ENCODE measurements at places on chromosomes 5 and 9.

DNA sequence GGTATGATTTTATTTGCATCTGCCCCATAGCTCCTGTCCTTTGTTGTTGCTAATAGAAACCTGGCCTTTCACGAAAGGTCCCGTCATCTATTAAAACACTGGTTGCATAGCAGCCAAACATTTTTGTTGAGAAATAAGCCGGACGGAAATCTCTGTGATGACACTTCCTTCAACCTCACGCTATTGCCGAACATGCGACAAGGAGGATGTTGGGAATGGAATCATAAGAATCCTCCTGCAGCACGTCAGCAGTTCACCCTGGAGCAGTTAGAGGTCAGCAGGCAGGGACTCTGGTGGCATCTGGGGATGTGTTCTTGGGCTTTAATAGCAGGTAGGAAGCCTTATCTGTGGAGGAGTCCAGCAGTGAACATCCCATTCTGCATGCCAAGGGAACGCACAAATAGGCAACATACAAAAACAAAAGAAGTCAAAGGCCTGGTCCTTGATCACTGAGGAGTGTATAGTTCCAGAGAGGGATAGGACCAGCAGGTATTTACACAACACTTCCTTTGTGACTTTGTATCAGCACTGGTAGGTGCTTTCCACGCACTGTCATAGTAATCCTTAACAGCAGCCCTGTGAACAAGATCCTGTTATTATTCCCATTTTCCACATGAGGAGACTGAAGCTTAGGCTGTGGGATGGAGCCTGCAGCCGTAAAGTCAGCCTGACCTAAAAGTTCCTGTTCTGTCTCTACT is 33.4 kb downstream of the ARHGAP26 start:
- DNase-seq: no peak

- no peak for DNase-seq
These were observed 10.3 kb upstream of the ANKHD1 start for GRCh38 chr5:140391312-140391711.

- DNase-seq: no peak
These were observed 490.2 kb downstream of the TLE4 start for GRCh38 chr9:80061940-80062339.

DNA sequence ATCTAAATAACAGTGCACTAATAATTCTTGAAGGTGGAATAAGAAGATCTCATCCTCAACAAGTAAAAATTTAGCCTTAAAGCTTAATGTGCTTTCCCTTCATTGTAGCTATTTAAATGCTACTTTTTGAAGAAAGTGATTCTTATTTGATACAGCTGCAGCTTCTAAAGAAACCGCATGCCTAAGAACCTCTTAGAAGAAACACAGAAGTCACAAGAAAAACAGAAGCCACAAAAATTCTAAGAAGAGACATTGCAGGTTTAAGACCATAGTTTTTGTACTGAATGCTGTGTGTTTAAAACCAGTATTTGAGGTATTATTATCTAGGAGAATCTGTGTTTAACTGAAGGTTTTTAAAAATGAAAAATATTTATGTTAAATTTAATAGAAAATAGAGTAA is 68.3 kb downstream of the PPIP5K2 start:
- no peak for DNase-seq

DNA sequence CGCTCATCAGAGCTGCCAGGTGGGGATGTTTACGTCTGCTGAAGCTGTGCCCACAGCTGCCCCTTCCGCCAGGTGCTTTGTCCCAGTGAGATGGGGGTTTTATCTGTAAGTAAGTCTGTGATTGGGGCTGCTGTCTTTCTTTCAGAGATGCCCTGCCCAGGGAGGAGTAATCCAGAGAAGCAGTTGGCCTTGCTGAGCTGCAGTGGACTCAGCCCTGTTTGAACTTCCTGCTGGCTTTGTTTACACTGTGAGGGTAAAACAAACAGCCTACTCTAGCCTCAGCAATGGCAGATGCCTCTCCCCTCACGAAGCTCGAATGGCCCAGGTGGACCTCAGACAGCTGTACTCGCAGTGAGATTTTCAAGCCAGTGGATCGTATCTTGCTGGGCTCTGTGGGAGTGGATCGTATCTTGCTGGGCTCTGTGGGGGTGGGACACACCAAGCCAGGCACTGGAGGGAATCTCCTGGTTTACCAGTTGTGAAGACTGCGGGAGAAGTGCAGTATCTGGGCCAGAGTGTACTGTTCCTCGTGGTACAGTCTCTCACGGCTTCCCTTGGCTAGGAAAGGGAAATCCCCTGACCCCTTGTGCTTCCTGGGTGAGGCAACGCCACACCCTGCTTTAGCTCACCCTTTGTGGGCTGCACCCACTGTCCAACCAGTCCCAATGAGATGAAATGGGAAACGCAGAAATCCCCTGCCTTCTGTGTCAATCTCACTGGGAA is 530.1 kb upstream of the DMAC1 start:
- no peak for DNase-seq

GRCh38 chr9:128082151-128082550 is 14.1 kb downstream of the SLC25A25 start:
- no peak for DNase-seq

- DNase-seq: no peak
These were observed 27.1 kb upstream of the N4BP3 start for GRCh38 chr5:178086266-178086665.

DNA sequence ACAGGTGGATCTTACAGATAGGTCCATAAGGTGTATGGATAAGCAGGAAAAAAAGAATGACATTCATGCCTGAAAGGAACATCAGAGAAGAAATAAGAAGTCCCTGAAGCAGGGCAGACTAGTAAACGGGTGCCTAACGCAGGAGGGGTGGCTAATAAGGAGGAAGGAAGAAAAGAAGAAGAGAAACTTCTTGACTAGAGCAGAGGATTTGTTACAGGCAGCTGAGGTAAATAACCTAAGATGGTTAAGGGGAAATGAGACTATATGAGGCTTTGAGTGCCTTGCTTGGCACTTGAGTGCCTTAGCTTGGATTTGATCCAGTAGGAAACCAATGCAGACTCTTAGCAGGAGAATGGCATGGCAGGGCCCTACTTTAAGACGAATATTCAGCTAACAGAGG is 313.5 kb upstream of the PDE4D start:
- no peak for DNase-seq

- no peak for DNase-seq
These were observed 364.9 kb upstream of the CTNND2 start for GRCh38 chr5:12269164-12269563.

- no peak for DNase-seq
These were observed 96.0 kb upstream of the RUFY1 start for GRCh38 chr5:179454356-179454755.

GRCh38 chr5:1770443-1770802 is 29.2 kb downstream of the MRPL36 start:
- DNase-seq: no peak

- no peak for DNase-seq
These were observed 4.8 kb upstream of the KCNMB1 start for GRCh38 chr5:170393958-170394357.

DNA sequence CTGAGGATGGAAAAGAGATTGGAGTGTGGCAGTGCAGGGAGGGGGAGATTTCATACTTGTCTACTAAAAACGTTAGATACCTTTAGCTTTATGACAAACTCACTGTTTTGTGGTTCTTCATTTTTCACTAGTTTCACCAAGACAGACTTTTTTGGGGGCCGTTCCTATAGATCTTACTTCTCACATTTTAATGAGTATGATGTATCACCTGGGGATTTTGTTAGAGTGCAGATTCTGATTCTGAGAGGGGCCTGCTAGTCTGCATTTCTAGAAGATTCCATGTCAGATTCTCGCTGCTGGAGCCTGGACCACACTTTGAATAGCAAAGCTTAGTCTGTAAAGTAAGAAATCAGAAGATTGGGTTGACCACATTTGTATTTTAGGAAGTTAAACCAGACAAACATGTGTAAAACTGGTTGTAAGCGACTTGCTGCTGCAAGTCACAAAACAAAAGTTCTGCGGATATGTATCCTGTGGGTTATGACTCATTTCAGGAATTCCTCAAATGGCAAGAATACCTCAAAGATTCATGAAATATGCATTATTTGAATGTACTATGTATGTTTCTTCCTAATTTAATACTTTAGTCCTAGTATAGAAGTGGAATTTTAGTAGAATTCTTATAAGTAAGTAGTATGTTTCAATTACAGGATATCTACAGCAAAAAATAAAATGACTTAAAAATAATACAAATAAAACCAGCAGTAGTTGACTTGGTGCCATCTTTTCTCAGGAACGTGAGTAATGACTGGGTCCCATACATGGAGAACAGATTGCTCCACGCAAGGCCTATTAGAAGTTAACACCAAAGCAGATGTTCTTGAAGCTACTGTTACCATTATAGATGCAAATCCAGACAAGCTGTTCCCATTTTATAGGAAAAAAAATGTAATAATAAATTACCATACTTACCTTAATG is 27.8 kb downstream of the NFIL3 start:
- DNase-seq: no peak

DNA sequence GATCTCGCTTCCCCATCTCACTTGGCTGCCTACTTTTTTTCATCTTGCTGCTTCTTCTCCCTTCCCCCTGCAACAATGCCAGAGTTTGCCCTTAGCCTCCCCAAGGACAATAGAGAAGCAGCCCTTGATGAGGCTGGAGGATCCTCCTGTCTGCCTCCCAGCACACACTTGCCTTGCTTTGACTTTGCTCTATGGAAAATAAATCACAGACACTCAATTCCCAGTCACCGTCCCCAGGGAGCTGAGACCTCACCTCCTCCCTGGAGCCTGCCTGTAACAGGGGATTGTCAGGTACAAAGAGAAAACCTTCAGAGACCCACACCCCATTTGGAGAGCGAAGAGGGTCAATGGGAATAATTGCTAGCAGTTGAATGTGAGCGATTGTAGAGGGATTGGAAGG is 242.1 kb upstream of the ZNF462 start:
- DNase-seq: no peak

DNA sequence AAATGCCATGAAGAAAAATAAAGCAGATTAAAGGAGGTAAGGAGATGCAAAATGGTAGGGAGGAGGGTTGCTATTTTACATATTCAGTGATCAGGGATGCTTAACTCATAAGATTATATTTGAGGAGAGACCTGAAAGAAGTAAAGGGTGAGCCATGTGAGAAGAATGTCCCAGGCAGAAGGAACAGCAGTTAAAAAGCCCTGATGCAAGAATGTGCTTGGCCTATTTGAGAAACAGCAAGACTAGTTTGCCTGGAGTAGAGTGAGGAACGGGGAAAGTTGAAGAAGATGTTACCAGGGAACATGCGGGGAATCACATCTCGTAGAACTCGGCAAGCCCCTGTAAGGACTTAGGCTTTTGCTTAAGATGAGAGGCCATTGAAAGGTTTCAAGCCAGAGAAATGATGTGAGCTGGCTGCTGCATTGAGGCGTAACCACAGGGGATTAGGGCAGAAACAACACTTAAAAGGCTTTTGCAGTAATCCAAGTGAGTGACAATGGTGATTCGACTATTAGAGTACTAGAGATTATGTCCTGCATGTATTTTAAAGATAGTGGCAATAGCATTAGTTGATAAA is 198.7 kb downstream of the VPS13A start:
- no peak for DNase-seq

GRCh38 chr5:15222156-15222555 is 277.8 kb upstream of the FBXL7 start:
- DNase-seq: no peak

- no peak for DNase-seq
These were observed 23.4 kb downstream of the CORO2A start for GRCh38 chr9:98168941-98169488.

DNA sequence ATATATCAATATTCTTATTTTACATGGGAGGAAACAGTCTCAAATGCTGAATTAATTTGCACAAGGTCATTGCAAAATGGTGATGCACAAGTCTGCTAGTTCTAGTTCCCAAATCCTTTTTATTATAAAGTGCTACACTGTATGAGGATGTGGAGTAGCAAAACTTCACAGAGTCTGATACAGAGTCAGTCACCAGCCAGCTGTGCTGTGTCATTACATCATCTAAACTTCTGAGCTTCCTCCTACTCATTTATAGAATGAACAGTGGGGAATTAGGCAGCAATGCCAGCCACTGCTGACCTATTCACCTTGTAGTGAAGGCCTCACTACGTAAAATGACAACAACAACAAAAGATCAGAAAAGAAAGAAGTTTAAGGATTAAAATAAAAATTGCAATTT is 357.8 kb downstream of the TMEM167A start:
- DNase-seq: no peak

DNA sequence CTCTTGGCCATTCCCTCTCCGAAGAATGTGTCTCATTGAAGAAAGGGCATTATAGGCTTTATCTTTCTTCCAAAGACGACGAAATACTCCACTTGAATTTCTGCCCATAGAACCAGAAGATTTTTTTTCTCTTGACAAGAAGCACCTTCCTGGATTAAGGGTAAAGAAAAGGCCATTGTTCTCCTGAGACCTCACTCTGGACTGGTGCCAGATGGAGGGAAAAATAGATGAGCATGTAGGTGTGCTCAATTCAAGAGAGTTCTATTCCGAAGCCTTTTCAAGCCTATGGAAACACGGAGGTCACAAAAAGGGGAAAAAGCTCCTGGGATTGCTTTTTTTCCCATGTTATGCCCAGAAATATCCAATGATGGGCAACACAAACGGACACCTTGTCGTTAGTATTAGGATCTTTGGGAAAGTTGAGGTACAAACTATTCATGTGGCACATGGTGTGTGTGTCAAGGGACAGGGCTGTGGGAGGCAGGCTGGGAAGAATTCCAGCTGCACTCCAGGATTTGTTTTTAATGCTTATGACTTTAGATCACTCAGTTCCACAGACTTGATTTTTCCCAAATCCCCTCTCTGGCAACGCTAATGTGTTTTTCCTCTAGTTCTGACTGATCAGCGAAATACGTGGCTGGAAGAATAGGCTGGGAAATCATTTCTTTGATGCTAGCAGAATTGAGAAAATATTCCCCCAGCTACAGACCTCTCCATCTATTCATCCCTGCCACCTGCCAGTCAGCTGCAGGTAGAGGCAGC is 89.9 kb downstream of the SIL1 start:
- no peak for DNase-seq

GRCh38 chr5:54881286-54882005 is 103.9 kb downstream of the ESM1 start:
- DNase-seq: no peak

- no peak for DNase-seq
These were observed 3.7 kb upstream of the PCDH1 start for GRCh38 chr5:141881886-141882285.

DNA sequence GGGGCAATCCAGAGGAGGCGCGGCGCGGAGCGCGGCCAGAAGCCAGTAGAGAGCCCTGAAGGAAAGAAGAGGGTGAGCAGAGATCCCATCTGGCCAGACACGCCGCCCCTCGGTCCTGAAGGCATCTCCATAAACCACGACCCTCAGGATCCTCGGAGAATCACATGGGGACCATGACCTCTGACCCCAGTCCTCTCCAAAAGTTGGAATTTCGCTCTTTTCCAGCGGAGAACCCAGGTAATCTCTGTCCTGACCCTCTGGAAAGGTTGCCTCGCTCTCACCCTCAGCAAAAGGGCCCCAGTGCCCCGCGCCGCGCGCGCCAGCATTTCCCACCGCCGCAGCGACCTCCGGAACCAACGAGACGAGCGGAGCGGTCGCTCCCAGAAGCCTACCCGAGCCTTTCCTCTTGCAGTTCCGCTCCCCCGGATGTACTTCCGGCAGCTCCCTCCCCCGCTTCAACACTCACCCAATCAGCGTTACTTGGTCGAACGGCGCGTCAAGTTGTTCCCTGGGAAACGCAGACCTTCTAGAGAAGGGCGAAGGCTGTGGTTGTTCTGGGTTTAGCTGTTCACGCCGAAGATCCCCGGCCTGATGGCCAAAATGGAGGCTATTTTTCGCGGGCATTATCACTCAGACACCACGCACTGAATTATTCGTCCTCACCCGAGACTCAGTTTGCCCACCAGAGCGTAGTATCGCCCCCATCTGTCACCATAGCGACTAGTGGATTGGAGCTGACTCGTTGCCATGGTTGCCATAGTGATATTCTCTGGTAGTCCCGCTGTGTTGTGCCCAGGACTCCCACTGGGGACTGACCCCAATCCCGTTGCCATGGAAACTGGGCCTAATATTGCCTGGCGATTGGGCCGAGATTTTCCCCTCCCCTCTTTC is at the start of gene STOML2:
Gene STOML2 (minus strand): TSS at position 363 of the 891 bp plus-strand sequence. CDS start 37 bp downstream, at position 326.
- DNase-seq: peak; percentile 91
